Pancreas (tissue), 10 donors: ENCODE measurements at places on chromosomes 16 and 17.

DNA sequence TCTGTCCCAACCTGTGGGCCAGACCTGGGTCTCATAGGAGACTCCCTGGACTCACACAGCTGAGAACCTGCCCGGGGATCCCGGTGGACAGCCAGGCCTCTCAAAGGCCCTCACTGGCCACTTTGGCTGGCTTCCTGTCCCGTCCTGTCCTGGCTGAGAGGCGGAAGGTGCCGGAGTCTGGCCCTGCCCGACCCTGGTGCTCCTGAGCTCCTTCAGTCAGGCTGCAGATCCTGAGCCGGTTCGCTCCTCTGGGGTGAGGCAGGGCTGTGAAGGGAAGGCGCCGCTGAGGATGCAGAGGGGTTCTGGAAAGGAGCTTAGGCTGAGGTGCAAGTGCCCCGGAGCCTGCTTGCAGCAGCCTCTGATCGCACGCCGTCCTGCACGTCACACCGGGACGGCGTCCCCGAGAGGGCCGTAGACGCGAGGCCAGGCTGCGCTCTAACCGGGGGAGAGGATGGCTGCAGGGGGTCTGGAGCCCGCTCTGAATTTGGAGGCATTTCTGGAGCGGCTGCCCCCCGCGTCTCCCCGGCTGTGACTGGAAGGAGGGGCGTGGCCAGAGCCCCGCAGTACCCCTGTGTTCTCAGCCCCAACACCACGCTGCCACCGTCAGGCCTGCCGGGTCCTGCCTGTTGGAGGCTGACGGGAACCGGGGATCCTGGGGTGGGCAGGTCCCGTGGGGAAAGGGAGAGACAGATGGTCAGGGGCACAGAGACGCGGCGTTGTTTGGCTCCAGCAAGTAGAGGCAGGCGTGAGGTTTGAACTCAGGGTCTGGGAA lies 4.1 kb downstream of the HGS start:
- DNase-seq: no peak

- DNase-seq: no peak
These were observed 186.0 kb downstream of the GRIN2A start for GRCh38 chr16:9996221-9996620.

DNA sequence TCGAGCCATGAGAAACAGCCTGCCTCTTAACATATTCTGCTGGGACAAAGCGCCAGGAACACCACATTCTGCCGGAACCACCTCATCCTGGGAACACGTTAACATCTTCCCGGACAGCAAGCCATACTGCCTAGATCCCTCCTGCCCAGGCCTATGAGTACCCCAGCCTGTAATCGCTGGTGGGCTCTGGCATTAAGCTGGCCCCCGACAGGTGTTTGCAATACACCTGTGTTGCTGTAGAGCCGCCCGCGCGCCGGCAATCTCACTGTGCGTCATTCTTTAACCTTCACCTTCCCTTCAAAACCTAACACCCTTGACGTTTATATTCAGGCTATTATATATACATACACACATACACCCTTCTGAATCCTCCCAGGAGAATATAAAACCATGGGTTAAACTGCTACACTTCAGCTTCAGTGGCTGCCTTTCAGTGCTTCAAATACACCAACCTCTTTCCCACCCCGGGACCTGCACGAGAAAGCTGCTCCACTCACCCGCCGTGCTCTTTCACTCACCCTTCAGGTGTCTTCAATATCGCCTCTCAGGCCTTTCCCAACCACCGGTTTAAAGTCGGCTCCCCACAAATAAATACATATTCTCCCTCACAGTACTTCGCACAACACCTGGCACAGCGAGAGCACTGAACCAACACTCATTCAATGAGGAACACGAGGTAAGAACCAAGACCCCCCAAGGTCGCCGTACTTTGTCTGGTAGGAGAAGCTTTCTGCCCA lies 1.0 kb upstream of the ENDOV start:
- DNase-seq: no peak

GRCh38 chr17:14547556-14547955 lies 246.7 kb downstream of the HS3ST3B1 start:
- DNase-seq: no peak

DNA sequence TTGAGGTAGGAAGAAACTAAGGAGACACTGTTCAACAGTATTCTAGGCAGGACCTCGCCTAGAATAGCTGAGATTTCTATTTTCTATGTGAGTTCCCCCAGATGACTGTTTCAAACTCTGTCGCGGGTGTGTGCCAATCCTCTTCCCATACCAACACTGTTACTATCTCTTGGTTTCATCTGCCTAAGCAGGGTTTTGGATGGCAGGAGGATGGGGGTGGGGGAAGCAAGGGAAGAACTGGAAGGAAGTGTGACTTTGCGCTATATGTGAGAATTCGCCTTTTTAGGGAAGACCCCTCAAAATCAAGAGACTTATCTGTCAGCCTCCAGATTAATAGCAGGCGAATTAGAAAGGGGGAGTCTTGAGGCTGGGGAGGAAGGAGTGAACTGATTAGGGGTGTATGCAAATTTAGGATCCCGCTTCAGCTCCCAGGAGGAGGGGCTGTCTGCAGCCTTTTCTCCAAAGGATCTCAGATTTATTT lies 521 bp upstream of the G6PC3 start:
- DNase-seq: no peak
